ENCODE measurements at places on chromosomes 13 and 19.

DNA sequence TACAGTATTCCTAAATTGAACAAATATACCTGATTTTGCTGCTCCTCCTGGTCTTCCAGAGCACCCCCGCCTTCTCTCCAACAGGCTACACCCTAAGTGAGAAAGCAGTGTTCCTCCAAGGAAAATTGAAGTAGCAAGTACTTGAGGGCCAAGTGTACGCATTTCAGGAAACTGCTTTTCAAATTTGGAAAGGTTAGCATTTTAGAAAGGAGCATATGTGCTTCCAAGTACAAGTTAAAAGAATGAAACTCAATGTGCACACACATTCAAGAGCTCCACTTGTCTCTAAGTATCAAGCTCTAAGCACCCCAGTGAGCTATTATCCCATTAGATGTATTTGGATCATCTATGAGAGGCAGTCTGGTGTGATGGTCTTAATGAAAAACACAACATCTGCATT lies 25.8 kb downstream of the LHFPL6 start:
- no peak for DNase-seq

GRCh38 chr13:88649855-88650254 lies 978.7 kb downstream of the SLITRK5 start:
- DNase-seq, result no peak

- no peak for DNase-seq
These were observed 4.3 kb downstream of the ERCC1 start for GRCh38 chr19:45419396-45419795.

- no peak for DNase-seq
These were observed 79.4 kb downstream of the FOXO1 start for GRCh38 chr13:40586886-40587565.

DNA sequence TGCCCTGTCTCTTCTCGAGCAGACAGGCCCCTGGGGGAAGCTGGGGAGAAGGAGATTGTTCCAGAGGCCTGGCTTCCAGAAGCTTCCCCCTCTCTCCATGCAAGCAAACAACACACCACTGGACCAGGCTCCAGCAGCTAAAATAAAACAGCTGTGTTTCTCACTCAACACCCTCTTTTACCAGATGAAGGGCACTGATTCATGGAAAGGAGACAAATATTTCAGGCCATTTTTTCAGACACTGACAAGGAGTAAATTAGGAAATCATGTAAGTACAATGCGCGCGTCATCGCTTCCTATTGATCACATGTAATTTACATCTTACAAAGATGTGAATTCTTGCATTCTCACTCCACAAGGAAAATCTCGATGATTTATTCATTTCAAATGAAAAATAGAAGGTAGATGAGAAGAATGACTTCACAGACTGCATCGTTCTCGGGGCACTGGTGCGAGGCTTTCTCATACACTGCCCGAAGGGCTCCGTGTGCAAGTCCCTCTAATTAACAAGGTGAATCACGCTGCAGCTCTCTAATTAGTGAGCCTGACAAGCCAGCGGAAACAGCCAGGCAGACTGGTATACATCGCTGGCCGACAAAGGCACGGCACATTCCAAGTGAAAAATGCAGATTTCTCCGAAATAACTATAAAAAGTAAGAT lies 153.6 kb downstream of the KCTD15 start:
- no peak for DNase-seq

- no peak for DNase-seq
These were observed 2.8 kb downstream of the AP3D1 start for GRCh38 chr19:2148482-2149135.
